ENCODE measurements at places on chromosomes 2 and 18.

DNA sequence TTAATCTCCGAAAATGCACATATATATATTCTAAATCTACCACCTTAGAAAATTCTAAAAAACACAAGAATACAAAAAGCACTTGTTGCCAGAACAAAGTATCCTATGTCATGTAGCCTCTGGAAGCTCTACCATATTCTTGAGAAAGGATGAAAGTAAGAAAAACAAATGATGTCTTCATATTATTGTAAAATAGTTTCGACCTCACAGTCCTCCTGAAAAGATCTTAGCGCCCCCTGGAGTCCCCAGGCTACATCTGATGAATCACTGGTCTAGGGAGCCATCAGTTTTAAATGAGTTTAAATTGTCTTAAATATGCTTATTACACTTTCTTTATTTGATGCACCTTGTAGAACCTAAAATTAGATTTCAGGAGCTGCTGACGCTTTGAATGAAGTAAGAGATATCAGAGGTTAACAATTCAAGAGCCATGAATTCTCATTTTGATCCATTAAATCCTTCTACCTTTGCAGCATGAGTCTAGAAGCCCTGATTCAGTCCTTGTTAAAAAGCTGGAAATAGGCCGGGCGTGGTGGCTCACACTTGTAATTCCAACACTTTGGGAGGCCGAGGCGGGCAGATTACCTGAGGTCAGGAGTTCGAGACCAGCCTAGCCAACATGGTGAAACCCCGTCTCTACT lies 138.8 kb downstream of the MCFD2 start:
- no peak for DNase-seq

DNA sequence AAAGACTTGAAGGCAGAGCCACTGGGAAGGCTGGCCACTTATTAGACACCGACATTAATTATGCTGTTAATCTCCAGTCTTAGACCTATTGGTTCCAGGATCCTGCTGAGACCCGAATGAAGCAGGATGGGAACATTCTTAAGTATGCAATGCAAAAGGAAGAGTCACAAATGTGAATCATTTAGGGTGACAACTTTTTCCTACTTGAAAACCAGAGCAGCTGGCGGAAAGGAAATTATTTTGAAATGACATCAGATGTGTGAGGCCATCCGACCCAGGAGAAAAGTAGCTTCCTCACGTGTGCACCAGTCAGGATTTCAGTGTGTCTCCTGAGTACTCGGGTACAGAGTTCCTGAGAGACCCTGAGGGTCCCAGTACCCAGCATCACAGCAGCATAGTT lies 222.9 kb upstream of the NCKAP5 start:
- DNase-seq = no peak

GRCh38 chr2:84799772-84800171 lies 81.1 kb downstream of the TRABD2A start:
- no peak for DNase-seq

DNA sequence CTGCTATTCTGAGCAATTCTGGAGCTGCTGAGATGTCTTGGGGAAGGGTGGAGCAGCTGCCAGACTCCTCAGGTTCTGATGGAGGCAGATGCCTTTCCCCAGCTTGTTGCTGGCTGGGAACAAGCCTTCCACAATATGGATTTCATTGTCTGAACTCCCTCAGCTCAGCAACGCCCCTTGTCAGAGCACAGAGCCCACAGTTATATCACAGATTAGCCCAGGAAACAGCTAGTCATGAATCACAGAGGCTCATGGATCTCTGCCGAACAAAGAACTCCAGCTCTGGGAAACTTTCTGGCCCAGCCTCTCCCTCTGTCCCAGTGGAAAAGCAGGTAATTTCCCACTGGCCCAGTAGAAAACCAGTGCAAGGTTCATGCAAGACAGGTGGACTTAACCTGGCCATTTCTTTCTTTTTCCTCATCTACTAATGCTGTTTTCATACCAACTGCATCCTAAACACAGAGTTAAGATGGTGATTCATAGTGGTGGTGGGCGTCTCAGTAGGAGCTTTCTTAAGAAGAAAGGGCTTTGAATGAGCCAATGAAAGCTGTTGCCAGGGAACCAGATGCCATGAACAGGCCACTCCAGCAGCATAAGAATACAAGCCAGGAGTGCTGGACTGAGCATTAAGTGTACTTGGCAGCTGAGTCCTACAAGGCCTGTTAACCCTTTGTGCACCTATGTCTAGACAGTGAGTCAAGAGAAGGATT lies 8.7 kb upstream of the KIAA2012 start:
- DNase-seq = no peak

- no peak for DNase-seq
Observed at GRCh38 chr2:216221811-216222210, 112.7 kb downstream of the XRCC5 start.
